ENCODE measurements at places on chromosomes 2 and 18. TPM values are rescaled to one million over a fixed set of nuclear protein-coding genes. Genes with fewer than 3 reads are reported as not detected.

The CRYGC gene
- not detected for total RNA-seq

The MZT2A gene
- total RNA-seq: 59.2 TPM

The PXDN gene
- total RNA-seq: 206 TPM

The COL4A3 gene
- 3.9 TPM for total RNA-seq

The COBLL1 gene
- 46.9 TPM for total RNA-seq

The ASB18 gene
- 2.2 TPM for total RNA-seq
